NCI-H1436 treated with DMSO at 0.1 percent for 48 hours (cell line): ENCODE measurements at places on chromosomes 13 and 19.

DNA sequence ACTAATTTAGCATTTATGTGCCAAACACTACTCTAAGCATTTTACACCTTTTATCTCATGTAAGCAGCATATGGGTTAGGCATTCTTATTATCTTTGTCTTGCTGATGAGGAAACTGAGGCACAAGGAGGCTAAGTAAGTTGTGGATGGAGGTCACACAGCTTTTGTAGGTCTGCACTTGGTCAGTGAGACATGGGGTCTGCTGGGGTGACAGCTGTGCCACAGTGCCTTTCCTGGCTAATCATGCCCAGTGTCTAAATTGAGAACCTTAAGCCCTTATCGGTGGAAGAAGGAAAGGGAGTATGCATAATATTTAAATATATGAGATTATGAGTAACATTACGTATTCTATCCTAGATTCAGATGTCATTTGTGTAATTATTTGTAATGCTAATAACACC, 226.2 kb downstream of the GGACT start:
- no peak for DNase-seq

DNA sequence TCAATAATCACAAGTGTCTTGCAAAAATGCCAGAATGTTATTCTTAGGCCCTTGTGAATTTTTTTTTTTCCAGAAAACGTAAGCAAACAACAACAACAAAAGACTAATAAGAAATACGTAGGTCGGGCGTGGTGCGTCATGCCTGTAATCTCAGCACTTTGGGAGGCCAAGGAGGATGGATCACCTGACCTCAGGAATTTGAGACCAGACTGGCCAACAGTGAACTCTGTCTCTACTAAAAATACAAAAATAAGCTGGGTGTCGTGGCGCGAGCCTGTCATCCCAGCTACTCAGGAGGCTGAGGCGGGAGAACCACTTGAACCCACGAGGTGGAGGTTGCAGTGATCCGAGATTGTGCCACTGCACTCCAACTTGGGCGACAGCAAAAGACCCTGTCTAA, 20.9 kb downstream of the TSC22D1 start:
- DNase-seq = no peak

GRCh38 chr13:73399347-73400216, 340.8 kb downstream of the KLF5 start:
- DNase-seq = no peak

GRCh38 chr13:44930963-44931623, 58.2 kb downstream of the NUFIP1 start:
- DNase-seq = no peak

DNA sequence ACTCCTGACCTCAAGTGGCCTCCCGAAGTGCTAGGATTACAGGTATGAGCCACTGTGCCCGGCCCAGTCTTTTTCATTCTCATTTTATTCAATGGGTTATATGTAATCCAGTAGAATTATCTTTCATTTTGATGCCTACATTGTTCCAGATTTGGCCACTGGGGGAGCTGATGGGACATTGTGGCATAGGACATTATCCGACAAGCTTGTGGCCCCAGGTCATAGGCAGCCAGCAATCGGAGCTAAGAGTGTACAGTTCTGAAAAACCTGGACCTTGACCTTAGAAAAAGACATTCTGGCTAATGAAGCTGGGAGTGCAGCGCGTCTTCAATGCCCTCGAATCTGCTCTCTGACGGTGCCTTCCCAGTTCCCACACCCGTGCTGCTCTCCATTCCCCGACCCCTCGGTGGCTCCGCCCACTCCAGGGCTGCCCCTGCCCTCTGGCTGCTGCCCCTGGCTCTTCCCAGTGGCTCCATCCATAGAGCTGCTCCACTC, 108.7 kb downstream of the TEX29 start:
- DNase-seq = no peak

GRCh38 chr13:109577191-109577700, 209.1 kb downstream of the IRS2 start:
- DNase-seq = no peak

- no peak for DNase-seq
Observed at GRCh38 chr19:41064974-41065569, 23.2 kb upstream of the CYP2A13 start.

GRCh38 chr13:89740994-89741685, 1606.3 kb upstream of the MIR17HG start:
- DNase-seq = no peak

DNA sequence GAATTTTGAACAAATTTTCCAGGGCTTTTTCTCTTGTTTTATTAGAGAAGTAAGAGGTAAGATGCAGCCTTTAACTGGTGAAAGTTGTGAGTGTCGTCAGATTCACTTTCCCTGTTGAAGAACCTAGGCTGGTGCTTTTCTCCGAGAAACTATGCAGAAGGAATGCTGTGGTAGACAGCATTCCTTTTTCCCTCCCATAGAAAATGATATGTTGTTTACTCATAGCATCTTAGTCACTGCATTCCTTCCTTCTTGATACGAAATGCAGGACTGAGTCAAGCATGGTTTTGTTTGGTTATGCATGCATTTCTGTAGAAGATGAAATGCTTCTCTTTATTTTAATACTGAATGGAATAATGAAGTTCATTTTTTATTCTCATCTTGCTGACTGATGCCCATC, 3.4 kb downstream of the ITGBL1 start:
- no peak for DNase-seq

GRCh38 chr19:1169411-1169791, 4.7 kb downstream of the SBNO2 start:
- DNase-seq = no peak

GRCh38 chr13:58051396-58051795, 419.9 kb downstream of the PCDH17 start:
- no peak for DNase-seq

DNA sequence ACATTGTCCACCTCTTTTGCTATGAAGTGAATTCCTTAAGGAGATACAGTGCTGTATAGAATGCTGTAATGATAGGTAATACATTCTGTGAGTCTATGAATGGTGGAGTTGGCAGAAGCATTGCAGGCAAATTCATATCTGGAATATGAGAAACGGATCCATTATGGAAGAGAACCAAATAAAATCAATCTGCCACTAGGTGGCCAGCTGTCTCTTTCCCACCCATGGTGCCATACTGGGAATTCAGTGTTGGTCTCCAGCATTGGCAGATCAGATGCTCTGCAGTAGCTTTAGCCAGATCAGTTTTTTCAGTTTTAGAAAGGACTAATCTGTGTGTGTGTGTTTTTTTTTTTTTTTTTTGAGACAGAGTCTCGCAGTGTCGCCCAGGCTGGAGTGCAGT, 27.6 kb downstream of the DNAJC3 start:
- no peak for DNase-seq

DNA sequence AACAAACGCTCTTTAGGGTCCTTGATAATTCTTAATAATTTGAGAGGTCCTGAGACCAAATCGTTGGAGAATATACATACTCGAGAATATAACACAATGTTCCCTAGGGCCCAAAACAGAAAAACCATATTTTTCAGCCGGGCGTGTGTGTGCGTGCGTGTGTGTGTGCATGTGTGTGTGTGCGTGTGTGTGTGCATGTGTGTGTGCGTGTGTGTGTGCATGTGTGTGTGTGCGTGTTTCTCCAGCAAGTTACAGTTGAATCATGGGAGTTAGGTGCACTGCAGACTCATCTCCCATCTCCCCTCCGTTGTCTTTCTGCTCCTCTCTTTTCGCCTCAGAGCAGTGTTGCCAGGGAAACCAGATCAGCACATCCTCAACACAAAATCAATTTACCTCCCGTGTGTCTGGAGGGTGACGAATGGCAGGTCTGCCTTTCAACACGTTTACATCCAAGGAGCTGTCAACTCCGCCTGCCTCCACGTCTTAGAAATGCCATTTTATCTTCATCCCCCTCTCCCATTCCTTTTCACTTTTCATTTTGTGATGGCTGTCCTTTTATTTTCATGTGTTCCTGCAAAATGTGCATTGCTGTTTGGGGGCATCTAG, 8.3 kb upstream of the PNMA8B start:
- no peak for DNase-seq

DNA sequence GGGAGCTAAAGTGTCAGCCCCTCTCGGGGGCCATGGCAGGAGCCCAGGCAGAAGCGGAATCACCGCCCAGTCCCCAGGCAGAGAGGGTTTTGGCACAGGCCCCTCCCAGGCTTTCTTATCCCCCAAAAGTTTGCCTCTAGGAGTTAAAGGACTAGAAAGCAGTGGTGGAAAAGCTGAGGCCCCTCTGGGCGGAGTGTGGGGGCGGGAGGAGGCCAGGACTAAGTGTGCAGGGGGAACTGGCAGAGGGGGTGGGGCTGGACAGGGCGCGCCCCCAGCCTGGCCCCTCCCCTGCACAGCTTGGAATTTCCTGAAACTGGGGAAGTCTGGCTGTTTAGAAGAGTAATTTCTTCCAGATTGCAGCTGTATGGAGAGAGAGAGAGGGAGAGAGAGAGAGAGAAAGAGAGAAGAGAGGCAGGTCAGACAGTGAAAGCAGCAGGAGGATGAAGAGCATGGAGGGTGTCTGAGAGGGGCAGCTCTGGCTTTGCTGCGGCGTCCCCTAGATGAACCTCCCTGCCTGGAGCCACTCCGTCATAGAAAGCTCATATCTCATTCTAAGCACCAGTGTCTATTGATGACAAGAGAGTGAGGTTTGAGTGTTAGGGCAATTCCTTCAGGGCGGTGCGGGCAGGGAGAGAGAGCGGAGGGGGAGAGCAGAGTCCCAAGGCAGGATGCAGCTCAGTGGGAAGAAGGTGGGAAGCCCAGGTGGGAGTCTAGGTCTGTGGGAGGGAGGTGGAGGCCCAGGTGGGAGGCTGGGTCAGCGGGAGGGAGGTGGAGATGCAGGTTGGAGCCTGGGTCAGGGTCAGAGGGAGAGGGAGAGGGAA, at the start of gene CDC42EP5:
Gene CDC42EP5, minus strand, starts transcription at position 226 of the 821 bp plus-strand sequence. CDS start 7,749 bp downstream, outside the sequence.
- no peak for DNase-seq

DNA sequence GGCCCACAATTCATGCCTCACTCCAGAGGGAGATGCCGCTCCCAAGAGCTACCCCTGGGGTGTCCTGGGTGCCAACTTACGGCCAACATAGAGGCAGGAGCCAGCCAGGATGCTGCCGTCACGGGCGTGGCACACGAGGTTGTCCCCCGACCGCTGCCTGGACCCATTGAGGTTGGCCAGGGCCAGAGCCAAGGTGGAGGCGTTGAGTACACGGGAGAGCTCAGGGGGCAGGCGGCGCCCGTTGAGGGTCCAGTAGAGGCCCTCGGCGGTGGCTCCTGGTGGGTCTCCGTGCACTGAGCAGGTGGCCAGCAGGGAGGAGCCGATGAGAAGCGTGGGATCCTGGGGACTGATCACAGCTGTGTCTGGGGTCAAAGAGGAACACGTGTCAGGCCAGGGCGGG, 7.1 kb downstream of the CRLF1 start:
- DNase-seq = no peak

DNA sequence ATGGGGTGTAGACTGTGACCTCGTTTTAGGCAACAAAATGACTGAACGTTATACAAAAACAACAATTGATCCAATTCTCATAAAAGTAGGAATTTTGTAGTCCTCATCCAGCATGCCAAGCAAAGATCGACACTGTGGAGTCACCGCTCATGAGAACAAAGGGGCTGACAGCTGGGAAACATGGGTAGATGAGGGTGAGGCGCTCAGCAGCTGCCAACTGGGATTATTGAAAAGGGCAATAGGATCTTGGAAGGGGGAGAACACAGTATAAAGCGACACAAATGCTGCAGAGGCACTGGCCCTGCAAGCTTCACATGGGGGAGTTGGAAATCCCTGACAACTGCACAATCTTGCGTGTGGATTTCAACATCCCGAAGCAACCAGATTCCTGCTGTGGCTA, 5.4 kb upstream of the ZNF765 start:
- DNase-seq = no peak

DNA sequence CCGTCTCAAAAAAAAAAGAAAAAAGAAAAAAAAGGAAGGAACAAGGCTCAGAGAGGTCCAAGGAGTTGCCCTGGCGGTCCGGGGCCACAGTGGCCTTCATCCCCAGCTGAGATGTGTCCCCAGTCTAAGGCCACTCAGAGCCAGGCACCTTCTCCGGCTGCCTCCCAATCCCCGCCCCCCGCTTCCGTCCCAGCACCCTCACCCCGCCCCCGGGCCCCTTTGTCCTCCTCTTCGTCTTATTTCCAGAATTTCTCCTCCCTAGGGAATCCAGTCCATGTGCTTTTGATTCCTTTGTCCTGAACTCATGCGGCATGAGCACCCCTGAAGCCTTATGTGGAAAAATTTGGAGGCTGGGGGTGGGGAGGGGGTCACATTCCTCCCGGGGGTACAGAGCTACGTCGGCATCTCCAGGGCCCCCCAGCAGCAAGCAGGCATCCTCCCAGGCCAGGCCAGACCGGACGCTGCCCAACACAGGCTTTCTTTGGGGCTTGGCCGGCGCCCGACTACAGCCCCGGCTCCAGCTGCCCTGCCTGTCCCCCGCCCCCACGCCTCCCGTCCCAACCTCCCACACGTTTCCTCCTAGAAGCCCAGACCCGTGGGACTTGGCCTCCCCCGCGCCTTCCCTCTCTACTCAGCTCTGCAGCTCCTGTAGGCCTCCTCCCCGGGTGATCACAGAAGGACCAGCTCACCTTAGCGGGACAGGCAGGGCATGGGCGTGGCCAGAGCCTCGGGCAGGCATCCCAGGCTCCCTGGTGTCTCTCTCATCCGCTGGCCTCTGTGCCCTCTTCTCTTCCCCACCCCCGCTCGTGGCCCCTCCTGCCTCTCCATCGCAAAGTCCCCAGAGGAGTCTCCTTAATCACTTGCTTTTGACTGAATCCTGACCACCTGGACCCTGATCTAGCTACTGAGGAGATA, 17.8 kb upstream of the ADGRE5 start:
- peak; percentile 49 for DNase-seq

GRCh38 chr19:9917321-9917720, 19.0 kb downstream of the OLFM2 start:
- no peak for DNase-seq

GRCh38 chr13:75139291-75139690, 342.7 kb downstream of the TBC1D4 start:
- DNase-seq = no peak

GRCh38 chr13:20553311-20553710, 13.6 kb upstream of the IFT88 start:
- no peak for DNase-seq

- no peak for DNase-seq
Observed at GRCh38 chr19:18865973-18866799, 29.8 kb downstream of the CERS1 start.

- DNase-seq = no peak
Observed at GRCh38 chr13:46232281-46232680, 20.6 kb downstream of the LRRC63 start.

- DNase-seq = no peak
Observed at GRCh38 chr13:43720780-43721397, 65.9 kb downstream of the ENOX1 start.

- no peak for DNase-seq
Observed at GRCh38 chr13:102642475-102642874, 45.7 kb downstream of the TPP2 start.

DNA sequence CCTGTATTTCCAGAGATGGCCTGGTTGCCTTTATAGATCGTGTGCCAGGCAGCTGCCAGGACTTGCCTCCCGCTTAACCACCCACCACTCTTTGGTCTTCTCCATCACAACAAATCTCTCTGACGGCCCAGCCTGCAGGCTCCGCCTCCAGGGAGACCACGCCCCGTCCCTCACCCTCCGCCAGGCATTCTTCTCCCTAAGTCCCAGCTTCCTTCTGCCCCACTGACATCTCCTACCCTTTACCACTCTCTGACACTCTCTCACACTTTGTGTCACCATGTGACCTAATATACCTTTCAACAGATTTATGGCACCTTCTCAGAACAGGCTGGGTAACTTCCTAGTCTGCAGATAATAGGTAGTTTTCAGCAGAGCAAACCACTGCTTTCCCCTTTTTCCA, 95.1 kb downstream of the CAB39L start:
- DNase-seq = no peak

GRCh38 chr13:74084375-74084935, 49.7 kb downstream of the KLF12 start:
- DNase-seq = no peak

- DNase-seq = no peak
Observed at GRCh38 chr13:103676329-103676728, 610.1 kb upstream of the SLC10A2 start.
